ENCODE measurements at places on chromosomes 12 and 14.

DNA sequence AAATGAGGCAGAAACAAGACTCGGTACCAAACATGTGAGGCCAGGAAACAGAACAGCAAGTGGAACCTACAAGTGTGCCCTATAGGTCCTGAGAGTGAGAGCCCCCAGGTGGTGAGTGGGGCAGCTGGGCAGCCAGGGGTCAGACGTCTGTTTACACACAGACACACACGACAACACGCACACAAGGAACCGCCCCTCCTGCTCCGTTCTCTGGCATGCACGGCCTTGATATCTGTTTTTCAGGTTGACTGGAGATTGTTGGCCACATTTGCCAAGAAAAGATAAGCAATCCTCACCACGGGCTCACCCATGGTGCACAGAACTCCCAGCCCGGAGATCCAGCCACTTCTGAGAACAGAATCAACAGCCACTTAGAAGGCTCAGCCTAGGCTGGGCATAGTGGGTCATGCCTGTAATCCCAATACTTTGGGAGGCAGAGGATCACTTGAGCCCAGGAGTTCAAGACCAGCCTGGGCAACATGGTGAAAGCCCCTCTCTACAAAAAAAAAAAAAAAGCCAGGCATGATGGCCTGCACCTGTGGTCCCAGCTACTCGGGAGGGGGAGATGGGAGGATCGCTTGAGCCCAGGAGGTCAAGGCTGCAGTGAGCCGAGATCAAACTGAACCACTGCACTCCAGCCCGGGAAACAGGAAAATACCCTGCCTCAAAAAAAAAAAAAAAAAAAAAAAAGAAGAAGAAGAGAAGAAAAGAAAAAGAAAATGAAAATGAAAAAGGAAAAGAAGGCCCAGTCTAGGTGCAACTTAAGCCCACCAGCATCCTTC, 19.4 kb upstream of the EIF5 start:
- no peak for DNase-seq

- DNase-seq, result peak; percentile 1
Measured at GRCh38 chr14:67137744-67138371, 51.4 kb upstream of the GARIN2 start.

DNA sequence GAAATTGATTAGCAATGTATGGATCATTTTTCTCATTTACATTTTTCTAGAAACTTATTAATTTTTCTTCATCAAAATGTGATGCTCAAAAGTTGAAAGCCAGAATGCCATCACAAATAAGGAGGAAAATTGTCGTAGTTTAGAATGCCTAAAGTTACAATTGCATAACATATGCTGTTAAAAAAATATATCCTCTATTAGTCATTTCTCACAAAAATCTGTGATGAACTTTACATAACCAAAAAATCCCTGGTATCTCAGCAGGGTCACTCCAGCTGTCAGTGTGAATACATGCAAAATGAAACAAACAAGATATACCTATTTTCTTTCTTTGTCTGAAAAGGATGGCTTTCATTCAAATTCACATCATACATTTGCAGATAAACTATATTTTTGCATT, 358.9 kb downstream of the PAWR start:
- DNase-seq, result no peak

GRCh38 chr14:105168979-105169507, 467 bp upstream of the JAG2 start:
- DNase-seq, result no peak

- DNase-seq, result peak; percentile 66
Measured at GRCh38 chr12:120628919-120629318, 11.5 kb upstream of the CABP1 start.

DNA sequence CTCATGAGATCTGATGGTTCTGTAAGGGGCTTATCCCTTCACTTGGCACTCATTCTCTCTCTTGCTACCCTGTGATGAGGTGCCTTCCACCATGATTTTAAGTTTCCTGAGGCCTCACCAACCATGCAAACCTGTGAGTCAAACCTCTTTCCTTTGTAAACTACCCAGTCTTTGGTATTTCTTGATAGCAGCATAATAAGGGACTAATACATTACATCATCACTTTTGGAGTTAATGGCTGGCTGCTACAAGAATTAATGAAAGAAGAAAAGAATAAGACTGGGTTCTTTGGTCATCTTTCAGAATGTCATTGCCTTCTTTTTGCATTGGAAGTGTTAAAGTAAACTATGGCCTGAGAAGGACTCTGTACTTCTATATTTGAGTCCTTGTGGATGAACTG, 5.1 kb upstream of the KIF21A start:
- no peak for DNase-seq

DNA sequence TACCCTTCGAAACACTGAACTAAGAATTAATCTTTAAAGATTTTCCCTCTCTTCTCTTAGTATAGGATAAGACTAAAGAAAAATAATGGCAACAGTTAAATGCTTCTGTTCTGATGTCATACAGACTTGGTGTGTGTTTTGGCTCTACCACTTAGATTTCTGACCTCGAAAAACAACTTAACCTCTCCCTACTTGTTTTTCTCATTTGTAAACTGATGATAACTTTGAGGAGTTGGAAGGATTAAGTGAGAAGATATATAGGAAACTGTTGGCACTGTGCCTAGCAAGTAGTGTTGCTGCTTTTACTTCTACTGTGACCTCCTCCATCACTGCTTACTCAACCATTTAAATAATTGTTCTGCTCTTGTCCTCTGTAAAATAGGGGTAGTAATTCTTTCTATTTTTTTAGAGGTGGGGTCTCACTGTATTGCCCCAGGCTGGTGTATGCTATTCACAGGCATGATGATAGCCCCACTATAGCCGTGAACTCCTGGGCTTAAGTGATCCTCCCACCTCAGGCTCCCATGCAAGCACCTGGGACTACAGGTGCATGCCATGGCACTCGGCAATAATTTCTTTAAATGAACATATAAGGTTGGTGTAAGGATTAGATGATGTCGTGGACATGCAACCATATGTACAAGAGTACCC, 22.4 kb downstream of the PALS1 start:
- no peak for DNase-seq

DNA sequence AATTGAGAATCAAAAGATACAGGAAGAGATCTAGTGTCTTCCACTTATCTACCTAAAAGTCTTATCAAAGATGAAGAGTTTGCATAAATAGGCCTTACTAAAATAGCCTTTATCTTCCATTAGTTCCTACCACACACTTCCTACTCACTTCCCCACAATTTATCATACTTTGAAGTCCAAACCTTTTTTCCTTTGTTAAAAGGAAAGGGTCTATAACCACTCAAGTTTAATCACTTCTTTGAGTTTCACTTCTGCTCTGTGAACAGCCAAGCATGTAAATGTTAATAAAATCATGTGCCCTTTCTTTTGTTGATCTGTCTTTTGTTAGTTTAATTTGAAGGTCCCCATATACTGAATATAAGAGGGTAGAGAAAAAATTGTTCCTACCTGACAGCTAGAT, 114.5 kb downstream of the PHLDA1 start:
- DNase-seq, result no peak

DNA sequence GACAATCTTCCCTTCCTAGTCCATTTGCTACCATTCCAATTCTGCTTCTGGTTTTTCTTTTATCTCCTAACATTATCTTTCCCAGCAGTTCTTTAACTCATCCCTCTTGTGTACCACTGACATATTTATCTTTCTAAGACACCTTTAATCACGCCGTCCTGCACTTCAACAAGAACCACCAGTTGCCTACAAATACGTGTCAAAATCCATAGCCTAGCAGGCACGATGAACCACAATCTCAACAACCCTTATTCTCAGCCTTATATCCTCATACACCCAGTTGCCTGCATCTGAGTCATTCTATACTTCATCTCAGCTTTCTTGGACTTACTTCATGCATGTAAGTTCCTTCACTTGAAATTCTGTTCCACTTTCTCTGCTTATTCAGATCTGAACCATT, 16.4 kb upstream of the ST8SIA1 start:
- DNase-seq, result peak; percentile 52

GRCh38 chr14:73227812-73228781, 9.2 kb upstream of the PAPLN start:
- no peak for DNase-seq

GRCh38 chr14:34615507-34615906, 14.4 kb downstream of the SNX6 start:
- DNase-seq, result no peak

Measured in SK-N-DZ (cell line).